Stimulated activated CD4-positive, alpha-beta T cell treated with anti-CD3 and anti-CD28 coated beads, Interleukin-4, amount 100 ng/mL, for 24 hours (primary cell): ENCODE measurements at places on chromosomes 4 and X.

GRCh38 chr4:110982486-110982885, 359.6 kb upstream of the PITX2 start:
- DNase-seq: no peak

- DNase-seq: no peak
Measured at GRCh38 chr4:116796022-116796421, 289.4 kb downstream of the TRAM1L1 start.

- no peak for DNase-seq
Measured at GRCh38 chr4:2284934-2285612, 23.2 kb upstream of the MXD4 start.

- DNase-seq: no peak
Measured at GRCh38 chrX:6718766-6719165, 183.8 kb upstream of the VCX3A start.

GRCh38 chr4:73725510-73725909, 14.9 kb upstream of the CXCL8 start:
- no peak for DNase-seq

DNA sequence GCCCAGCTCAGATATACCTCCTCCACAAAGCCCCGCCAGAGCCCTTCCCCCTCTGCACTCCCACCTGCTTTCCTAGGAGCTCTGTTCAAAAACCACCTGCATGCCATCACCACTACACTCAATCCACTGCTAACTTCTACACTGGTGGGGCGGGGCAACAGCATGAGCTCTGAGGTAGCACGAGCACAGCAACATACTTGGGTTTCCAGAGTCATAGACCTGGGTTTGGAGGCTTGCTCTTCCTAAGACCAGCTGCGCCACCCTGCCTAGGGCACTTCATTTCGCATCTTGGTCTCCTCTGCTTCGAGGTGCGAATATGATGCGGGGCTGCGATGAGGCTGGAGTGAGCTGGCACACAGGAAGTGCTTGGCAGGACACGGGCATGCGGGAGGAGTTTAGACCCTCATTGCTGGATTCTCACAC, 3.6 kb downstream of the SASH3 start:
- peak; percentile 19 for DNase-seq

GRCh38 chrX:19715711-19716638, 171.4 kb downstream of the SH3KBP1 start:
- no peak for DNase-seq

- no peak for DNase-seq
Measured at GRCh38 chr4:88827442-88827841, 129.8 kb upstream of the NAP1L5 start.

DNA sequence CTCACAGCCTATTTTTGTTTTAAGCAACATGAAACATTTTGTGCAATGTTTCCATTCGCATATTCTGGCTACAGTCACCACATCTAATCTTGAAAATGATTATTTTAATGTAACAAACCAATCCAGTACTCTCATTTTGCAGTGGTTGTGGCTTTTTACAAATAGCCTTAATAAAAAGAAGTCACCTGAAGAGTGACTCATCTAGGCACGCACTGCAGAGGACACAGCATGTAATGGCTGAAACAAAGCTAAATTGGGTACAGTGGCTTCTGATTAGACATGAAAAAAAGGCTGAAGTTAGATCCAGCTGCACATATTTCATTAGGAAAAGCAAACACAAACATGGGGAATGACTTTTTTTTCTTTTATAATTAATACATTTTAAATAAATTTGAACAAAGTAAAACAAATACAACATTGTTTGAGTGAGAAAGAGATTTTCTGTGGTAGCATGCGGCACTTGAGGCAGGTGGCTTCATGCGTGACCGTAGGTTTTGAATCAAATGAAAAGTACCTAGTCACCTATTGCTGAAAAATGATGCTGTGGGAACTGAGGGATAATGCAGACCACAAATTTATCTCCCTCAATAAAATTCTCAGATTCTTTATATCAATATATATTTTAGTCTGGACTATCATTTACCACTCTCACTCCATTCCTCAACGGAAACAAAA, 240.8 kb upstream of the DDX53 start:
- DNase-seq: no peak

GRCh38 chr4:164779811-164780216, 25.9 kb downstream of the SMIM31 start:
- no peak for DNase-seq

DNA sequence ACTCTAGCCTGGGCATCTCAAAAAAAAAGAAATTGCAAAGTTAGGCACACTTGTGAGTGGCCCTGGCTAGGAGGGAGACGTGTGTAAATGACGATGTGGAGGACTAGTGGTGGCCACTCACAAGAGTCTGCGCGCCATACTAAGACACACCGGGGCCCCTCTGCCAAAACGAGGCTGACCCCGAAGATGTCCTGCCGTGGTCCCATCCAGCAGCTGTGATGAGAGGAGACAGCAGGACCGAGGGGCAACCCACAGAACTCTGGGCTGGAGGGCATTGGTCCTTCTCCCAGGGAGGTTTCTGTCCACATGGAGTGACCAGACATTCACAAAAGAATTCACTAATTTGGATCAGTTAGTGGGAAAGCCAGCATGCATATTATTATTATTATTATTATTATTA, 47.4 kb downstream of the NOP14 start:
- DNase-seq: no peak

DNA sequence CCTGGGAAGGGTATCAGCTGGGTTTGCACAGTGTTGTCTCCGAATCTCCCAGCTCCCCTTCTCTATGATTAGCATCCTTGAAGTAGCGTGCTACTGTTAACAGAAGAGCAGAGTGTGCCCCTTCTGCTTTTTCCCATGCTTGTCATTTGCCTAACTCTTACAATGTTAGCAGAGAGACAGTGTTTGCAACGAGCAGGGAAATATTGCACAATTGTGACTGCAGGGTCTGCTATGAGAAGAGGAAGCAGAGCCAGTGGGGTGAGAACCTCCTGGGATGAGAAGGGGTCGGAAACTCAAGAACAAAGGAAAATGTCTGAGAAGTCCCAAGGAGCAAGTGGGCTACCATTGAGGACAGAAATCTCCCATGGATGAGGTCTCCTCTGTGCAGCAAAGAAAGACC, 7.8 kb upstream of the CHRNA9 start:
- DNase-seq: no peak

GRCh38 chr4:148216866-148217814, 225.1 kb downstream of the NR3C2 start:
- DNase-seq: peak; percentile 9

DNA sequence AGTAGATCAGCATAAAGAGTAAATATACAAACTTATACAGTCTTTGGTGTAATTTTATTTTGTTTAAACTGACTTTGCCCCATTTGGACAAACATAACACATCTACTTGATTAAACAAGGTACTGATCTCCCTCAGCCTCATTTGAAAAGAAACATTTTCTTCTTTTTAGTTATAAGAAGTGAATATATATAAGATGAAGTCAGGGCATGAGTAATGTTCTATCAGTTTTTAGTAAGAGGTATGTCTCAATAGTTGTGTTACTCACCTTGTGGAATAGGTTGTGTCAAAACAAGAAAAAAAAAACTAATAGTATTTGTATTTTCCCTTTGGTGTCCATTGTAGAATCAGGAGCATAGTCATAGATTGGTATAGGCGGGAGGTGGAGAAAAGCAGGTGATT, 327.4 kb downstream of the RPA4 start:
- no peak for DNase-seq

DNA sequence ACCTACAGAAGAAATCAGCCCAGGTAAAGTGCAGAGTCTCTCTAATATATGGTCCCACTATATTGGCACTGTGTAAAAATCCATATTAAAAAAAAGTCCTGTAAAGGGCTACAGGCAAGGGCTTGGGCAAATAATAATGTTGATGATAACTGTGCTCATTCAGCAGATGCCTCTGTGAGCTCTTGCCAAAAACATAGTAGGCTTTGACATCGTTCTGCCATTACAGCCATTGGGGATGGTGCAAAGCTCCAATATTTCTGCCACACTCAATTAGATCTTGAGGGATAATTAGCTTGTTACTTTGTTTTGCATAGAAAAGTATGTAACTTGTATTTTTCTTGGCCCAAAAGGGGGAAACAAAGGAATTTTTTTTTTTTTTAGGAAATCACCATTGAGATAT, 645.5 kb upstream of the FAM241A start:
- DNase-seq: no peak

GRCh38 chr4:34091451-34091850, 2152.9 kb downstream of the ARAP2 start:
- no peak for DNase-seq

DNA sequence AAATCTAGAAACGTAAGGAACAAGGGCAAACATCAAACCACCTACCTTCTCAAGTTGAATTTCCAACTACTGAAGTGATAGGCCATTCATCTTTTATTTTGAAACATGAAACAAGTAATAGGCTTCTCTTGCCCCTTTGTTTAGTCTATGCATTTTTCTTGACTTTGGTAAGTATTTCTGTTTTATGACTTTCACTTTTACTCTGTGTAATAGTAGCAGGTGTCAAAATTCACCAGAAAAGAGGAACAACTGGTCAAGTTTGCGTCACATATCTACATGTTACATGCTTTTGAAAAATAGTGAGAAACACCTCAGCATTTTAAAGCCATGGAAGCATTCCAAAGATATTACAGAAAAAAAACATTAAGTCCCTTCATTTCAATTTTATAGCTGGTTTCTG, 157.1 kb upstream of the FTHL17 start:
- no peak for DNase-seq

DNA sequence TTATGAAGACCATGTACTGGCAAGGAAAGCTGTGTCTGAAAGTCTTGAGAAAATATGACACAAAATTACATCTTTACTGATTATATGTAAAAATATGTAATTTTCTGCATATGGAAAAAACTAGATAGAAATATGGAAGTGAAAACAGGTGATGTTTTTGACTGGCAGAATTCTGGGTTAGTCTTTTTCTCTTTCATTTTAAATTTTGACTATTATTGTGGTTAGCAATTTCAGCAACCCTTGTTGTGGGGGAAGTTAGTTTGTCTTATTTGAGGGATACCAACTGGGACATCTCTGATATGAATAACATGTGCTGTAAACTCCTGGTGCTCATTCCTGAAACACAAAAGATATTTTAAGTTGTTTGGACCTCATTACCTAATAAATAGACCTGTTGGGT, 49.9 kb upstream of the CPEB2 start:
- no peak for DNase-seq

DNA sequence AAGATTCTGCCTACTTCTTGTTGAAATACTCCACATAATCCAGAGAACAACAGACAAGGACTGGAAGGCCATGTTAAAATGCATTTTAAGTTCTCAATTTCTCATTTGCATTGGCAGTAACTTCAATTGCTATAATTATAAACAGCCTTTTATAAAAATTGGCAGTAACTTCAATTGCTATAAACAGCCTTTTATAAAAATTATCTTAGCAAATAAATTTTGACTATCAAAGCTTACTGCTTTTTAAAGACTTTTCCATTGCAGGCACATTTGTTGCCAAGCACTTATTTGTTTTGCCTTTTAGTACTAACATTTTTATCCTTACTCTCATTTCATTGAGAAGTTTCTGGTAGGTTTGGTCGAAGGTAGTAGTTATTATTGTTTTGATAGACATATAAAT, 17.8 kb downstream of the SCFD2 start:
- no peak for DNase-seq

DNA sequence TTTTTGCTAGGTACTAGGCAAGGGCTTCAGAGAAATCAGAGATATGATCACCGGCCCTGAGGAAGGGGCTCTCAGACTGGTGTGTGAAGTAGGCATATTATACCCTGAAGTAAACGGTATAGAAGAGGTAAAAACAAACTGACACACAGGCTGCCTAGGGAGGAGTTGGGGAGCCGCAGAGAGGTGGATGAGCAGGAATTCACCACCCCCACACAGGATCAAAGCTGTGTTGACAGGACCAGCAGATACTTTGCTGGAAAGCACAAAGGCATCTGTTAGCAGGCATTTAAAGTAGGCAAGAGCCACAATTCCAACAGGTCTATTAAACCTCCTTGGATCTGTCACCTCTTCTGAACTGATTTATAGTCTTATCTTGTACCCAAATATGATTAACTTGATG, 71.8 kb upstream of the GPR34 start:
- no peak for DNase-seq

DNA sequence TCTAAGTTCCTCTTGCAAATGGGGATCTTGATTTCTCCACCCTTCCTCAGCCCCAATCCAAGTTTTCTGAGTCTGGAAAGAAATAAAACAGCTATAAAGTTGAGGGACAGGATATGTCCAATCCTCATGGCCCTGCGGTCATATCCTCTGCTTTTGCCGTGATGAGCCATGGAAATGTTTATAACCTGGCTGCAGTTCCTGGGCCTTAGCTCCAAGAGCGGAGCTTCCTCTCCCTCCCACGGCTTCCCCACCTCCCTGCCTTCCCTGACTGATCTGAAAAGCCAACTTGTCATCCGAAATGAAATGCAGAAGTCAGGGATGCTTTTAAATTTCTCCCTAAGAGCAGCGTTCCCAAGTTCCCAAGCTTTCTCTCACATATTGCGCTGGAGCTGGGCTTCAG, 221.5 kb upstream of the SFRP2 start:
- DNase-seq: no peak

DNA sequence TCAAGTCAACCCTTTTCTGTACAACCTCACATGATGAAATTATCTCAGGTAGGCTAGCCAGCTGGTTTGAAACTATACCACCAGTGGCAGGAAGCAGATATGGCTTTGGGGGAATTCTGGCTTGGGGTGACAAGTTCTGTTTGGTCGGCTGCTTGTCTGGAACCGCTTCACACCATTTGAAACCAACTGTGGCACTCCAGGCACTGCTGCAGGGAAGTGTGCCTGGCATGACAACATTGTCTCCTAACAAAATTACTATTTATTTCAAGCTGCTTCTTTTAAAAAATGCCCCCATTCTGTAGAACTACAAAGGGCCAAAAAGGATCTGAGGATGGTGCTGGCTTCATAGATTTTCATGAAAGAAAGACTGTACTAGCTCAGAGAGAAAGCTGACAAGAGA, 37.1 kb upstream of the GPM6B start:
- DNase-seq: no peak

GRCh38 chr4:120704538-120704937, 218.0 kb downstream of the PRDM5 start:
- no peak for DNase-seq

DNA sequence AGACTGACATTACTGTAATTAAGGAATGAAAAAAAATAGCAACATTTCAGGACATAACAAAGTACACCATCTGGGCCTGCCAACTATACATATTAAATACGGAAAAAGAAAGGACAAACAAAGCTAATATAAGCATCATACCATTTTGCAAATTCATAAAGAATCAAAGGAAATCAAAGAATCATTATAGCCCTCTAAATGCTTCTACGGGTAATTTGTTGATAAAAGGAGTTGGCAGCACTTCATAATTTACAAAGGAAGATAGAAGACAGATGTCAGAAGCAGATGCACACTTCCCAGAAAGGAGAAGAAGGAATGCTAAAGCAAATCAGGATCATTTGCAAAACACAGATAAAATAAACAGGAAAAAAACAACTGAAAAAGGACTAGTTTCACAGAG, 1757.3 kb downstream of the PCDH7 start:
- no peak for DNase-seq
